ENCODE measurements at places on chromosomes 11 and 22.

DNA sequence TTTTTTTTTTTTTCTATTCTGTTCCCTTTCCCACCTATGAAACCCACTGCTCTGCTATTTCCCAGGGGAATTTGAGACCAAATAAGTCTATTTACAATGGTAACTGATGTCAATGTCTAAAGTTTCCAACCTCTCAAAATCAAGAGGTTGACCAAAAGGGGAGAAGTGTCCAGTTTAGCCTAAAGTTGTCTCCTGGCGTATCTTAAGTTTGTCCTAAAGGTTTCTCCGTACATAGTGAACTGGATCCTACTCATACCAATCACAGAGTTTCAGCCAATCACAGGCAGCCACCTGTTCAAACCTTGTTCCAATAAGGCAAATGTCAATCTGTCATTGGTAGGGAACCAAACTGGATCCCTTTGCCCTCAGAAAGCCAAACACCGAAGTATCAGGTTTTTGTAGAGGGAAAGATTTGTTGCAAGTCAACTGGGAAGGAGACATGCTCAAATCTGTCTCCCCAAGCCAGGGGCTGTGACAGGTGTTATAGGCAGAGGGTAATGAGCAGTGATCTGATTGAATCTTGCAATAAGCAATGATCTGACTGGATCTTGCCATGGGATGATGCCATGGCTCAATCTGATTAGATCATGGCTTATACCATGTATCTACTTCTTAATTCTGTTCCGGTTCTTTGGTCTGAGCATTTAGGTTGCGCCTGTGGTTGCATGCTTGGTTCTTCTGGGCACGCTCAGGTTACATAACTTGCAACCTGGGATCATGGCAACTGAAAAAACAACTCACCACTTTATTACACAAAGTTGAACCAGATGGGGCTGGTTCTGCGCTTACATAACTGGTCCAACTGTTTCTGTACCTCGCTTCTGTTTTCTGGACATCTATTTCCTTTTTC, 1.1 kb upstream of the VPS37C start:
- DNase-seq: no peak

GRCh38 chr22:48356731-48357130, 1470.9 kb downstream of the BRD1 start:
- DNase-seq: no peak

GRCh38 chr11:113572136-113572735, 97.0 kb upstream of the DRD2 start:
- no peak for DNase-seq

- DNase-seq: no peak
Measured at GRCh38 chr11:124674168-124674517, 439 bp downstream of the SPA17 start.

- DNase-seq: no peak
Measured at GRCh38 chr11:36186340-36187175, 102.7 kb downstream of the COMMD9 start.
